Stimulated activated CD8-positive, alpha-beta memory T cell treated with anti-CD3 and anti-CD28 coated beads, Interleukin-15, amount 100 ng/mL, for 4 hours (primary cell): ENCODE measurements at places on chromosomes 7 and 10.

DNA sequence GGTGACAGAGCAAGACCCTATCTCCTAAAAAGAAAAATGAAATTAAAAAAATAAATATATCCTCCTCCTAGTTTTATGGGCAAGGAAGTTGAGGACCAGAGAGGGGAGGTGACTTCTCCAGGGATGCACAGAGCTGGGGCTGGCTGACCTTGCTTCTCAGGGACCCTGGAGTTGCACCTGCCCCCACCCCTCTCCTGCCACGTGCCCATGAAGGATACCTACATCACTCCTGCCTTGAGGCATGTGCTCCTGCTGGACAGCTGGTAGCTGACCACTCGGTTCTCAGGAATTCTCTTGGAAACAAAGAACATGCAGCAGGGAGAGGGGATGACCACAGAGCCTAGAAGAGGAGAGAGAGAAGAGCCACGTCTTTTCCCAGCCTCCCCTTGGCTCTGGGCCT is 522 bp downstream of the CCL24 start:
- DNase-seq, result no peak

GRCh38 chr7:80650030-80650429 is 11.6 kb downstream of the CD36 start:
- DNase-seq, result no peak

- DNase-seq, result no peak
Measured at GRCh38 chr10:17624996-17625395, 7.8 kb upstream of the HACD1 start.

GRCh38 chr7:112790586-112791003 is 402 bp upstream of the TMEM168 start:
- DNase-seq, result no peak

GRCh38 chr7:87445897-87446296 is 29.6 kb downstream of the ABCB4 start:
- DNase-seq, result no peak
